ENCODE measurements at places on chromosomes 5 and 9.

DNA sequence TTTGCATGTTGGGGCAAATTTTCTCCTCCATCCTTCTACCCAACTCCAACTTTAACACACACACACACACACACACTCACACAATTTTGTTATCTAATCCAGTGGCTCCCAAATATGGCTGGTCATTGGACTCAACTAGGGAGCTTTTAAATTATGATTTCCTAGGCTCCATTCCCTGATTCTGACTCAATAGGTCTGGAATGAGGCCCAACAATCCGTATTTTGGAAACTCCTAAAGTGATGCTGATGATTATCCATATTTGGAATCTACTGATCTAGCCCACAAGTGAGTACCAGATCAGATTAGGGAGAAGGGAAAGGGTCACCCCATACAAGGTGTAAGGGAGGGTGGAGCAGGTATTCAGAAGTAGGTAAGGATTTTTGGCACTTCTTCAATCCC is 309.7 kb downstream of the TLE1 start:
- no peak for DNase-seq

DNA sequence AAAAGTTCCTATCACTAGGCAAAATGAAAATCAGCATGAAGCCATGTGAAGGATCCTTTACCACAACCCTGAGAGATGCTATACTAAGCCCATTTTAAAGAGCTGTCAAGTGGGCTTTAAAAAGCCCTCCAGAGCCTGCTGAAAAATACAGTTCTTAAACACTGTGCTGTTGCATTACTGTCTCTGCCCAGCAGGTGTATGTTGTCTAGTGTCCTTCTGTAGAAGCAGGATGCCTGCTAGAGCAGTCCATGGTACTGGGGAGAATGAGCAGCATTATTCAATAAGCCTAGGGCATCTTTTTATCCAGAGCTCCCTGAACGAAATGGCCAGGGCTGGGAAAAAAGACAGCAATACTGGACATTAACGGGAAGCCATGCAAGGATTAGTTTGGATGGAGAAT is 126.2 kb upstream of the PLCXD3 start:
- no peak for DNase-seq

DNA sequence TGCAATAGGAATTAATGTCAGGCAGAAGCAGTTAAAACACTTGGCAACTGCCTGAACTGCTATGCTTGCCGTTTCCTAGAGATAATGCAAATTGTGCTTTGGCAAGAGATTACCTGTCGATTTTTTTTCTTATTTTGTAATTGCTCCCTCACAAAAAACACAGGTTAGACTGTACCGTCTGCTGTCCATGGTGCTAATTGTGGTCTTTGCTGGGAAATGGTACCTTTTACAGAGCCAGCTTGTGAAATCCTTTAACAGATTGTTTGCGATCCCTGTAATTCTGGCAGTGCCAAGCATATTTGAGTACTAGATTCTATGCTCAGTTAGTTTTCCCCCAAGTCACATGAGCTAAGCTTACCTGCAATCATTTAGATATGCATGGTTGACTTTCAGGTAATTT is 2125.8 kb upstream of the WWC1 start:
- no peak for DNase-seq

GRCh38 chr9:92724528-92725265 is 39.9 kb downstream of the BICD2 start:
- no peak for DNase-seq

Measured in activated T-helper 1 cell treated with Interleukin-2 at 50 U/mL for 16 hours (primary cell).